ENCODE measurements at places on chromosomes 16 and 17.

DNA sequence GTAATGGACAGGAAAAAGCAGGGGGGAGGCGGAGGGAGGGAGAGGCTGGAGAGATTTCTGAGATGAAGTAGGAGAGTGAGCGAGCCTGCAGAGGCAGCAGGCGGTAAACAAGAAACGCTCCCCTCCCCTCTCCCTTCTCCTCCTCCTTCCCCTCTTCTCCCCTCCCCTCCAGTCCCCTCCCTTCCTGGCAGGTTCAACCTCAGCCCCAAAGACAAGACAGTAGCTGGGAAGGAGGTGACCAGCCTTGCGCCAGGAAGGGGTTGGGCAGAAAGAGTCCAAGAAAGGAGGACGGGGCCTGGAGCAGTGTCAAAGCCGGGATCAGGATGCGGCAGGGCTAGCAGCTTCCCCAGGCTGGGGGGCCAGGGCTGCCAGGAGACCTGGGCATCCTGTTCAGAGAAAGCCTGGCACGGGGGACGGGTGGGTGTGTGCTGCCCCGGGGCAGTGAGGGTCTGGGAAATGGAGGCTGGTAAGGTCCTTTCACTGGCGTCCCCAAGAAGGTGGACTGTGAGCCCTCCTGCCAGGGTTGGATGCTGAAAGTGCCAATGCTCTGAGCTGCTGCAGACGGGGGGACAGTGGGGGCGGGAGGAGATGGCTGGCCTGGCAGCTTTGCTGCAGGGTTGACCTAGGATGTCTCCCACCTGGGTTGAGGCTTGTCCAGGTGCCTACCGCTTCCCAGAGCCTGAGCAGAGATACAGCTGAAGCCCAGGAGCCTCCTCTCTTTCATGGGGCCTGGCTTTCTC, 261.6 kb upstream of the TNRC6C start:
- no peak for DNase-seq

DNA sequence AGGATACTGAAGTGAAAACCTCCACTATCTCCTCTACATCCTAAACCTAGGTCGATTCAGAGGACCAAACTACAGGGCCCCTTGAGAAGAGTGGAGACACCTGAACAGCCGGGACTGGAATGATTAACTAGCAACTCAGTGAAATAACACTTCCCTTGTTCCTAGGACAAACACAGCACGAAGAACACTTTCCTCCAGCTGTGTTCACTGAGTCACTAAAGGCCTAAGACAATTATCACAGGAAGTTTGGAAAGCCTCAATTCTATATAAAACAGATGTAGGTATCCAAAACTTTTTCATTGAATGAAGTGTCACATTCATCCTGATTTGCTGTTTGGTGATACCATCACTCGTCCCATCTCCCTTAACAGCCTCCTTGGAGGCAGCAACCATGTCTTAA, 15.5 kb upstream of the CUEDC1 start:
- DNase-seq = no peak

DNA sequence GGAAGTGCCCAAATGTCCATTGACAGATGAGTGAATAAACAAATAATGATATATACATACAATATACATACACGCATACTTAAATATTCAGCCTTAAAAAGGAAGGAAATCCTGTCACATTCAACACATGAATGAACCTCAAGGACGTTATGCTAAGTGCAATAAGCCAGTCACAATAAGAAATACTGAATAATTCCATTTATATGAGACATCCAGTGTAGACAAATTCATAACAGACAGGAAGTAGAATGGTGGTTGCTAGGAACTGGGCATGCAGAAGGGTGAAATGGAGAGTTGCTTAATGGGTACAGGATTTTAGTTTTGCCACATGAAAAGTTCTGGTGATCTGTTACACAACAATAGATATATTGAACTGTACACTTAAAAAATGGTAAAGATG, 8.8 kb upstream of the ITGB4 start:
- DNase-seq = no peak

DNA sequence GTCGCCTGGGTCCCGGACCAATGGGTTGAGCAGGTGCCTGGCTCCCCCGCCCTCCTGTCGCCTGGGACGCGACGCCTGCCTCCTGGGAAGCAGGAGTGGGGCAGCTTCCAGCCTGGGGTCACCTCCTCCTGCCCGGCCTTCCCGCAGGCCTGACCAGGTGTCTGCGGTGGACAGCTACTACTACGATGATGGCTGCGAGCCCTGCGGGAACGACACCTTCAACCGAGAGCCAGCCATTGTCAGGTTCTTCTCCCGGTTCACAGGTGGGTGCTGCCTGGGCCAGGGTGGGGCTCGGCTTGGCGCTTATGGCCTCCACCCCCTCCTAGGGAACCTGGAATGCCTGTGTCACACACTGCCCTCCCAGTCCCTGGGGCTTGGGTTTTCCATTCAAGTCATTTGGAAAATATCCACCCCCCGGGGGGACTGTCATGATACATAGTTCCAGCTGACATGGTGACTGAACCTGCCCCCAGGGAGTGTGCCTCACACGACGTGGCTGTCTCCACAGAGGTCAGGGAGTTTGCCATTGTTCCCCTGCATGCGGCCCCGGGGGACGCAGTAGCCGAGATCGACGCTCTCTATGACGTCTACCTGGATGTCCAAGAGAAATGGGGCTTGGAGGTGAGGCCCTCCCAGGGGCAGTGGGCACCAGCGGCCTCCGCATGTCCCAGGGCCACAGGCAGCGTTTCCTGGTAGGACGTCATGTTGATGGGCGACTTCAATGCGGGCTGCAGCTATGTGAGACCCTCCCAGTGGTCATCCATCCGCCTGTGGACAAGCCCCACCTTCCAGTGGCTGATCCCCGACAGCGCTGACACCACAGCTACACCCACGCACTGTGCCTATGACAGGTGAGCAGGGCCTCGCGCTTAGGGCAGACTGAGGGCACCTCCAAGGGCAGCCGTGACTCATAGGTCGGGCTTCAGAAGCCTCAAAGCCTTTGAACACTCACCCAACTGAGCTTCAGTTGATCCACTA, 2.3 kb downstream of the DNASE1 start:
- DNase-seq = no peak

- DNase-seq = no peak
Measured at GRCh38 chr17:64732336-64733006, 70.4 kb upstream of the SMURF2 start.

GRCh38 chr16:23343643-23344612, 41.8 kb downstream of the SCNN1B start:
- no peak for DNase-seq

- no peak for DNase-seq
Measured at GRCh38 chr17:70901870-70902269, 732.5 kb downstream of the KCNJ2 start.

- DNase-seq = no peak
Measured at GRCh38 chr16:14399378-14400284, 230.4 kb downstream of the PARN start.

GRCh38 chr17:66652840-66653507, 181.9 kb upstream of the CACNG5 start:
- DNase-seq = no peak

- no peak for DNase-seq
Measured at GRCh38 chr16:17270683-17271109, 200.1 kb downstream of the XYLT1 start.
